Activated CD4-positive, alpha-beta memory T cell treated with anti-CD3 and anti-CD28 coated beads for 36 hours (primary cell): ENCODE measurements at places on chromosomes 1 and 21. TPM values are rescaled to one million over a fixed set of nuclear protein-coding genes. Genes with fewer than 3 reads are reported as not detected.

DNA sequence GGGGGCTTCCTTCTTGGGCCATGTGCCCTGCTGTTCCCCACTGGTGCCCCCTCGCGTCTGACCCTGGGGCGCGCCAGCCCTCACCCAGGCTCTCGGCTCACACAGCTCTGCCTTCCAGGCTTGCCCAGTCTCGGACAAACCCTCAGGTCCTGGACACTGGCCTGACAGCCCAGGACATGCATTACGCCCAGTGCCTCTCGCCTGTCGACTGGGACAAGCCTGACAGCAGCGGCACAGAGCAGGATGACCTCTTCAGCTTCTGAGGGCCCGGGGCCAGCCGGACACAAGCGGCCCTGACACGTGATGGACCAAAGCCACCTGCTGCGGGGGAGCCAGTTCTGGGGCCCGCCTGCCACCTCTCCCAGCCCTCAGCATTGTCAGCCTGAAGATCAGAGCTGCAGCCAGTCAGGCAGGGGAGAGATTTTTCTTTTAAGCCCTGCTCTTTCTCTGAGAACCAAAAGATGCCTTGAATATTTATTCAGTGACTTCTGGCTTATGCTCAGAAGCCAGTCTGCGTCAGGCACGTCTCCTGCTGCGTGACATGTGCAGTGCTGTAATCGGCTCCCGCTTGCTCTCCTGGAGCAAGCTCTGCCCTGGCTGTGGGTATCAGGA, 23.4 kb downstream of the LDLRAP1 start:
- peaks cover 70% of the 10 kb centered on the region for H3K4me1 ChIP-seq
- no peak overlapping the region for H3K27ac ChIP-seq
- peak; percentile 33 for DNase-seq
- peaks cover 10% of the 10 kb centered on the region for H3K36me3 ChIP-seq

The KPRP gene
- not detected for total RNA-seq

DNA sequence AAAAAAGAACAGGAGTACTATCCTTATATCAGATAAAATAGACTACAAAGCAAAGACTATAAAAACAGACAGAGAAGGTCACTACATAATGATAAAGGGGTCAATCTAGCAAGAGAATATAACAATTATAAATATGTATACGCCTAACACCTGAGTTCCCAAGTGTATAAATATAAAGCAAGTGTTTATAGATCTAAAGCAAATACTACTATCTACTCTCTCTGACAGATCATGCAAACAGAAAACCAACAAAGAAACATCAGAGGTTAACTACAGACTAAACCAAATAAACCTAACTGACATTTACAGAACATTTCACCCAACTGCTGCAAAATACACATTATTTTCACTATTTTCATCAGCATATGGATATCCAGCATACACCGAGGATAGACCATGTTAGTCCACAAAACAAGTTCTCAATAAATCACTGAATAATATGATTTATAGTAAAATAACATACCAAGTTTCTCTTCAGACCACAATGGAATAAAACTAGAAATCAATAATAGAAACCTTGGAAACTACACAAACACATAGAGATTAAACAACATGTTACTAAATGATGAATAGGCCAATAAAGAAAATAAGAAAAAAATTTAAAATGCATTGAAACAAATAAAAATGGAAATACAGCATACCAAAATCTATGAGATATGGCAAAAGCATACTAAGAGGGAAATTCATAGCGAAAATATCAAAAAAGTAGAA, 22.7 kb downstream of the UCHL5 start:
- H3K4me1 ChIP-seq: peaks cover 23% of the 10 kb centered on the region
- H3K36me3 ChIP-seq: peaks cover 20% of the 10 kb centered on the region
- no peak overlapping the region for H3K4me3 ChIP-seq
- DNase-seq: no peak
- H3K27ac ChIP-seq: no peak overlapping the region
- H3K27me3 ChIP-seq: no peaks in the 10 kb centered on the region

DNA sequence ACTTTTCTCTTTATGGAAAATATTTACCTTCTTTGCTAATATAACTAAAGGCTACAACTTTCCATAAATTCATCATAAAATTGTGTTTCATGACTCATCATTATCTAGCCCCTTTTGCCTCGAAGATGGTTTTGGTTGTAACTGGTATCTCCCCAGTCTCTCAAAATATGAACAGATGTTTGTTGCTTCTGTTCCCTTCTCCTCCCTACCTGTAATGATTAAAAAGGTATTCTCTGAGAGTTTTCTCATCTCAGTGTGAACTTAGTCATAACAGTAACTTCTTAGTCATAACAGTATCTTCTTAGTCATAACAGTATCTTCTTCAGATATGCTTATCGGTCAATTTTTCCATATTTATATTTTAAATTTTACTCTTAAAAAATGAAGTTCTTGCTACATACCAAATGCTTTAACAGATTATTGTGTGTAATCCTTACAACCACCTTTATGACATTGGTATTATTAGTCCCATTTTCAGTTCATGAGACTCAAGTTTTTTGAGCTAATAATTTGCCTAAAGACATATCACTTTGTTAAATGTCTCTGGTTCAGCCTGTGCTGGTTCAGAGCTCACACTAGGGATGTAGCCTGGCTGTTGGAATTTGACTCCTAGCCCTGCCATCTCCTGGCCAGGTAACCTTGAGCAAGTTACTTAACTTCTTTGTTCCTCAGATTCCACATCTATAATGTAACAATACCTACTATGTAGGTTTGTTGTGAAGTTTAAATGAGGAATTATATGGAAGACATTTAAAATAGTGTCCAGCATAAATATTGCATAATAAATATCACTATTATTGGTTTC, 32.6 kb downstream of the ATP1B1 start:
- H3K4me1 ChIP-seq: peaks cover 4% of the 10 kb centered on the region
- H3K36me3 ChIP-seq: no peaks in the 10 kb centered on the region
- no peak for DNase-seq
- H3K4me3 ChIP-seq: no peak overlapping the region
- peak overlapping the region; percentile 14 for H3K27ac ChIP-seq
- no peaks in the 10 kb centered on the region for H3K27me3 ChIP-seq

GRCh38 chr1:14897997-14898645, 255.4 kb upstream of the TMEM51 start:
- H3K4me1 ChIP-seq: no peaks in the 10 kb centered on the region
- no peak overlapping the region for H3K27ac ChIP-seq
- H3K36me3 ChIP-seq: no peaks in the 10 kb centered on the region
- DNase-seq: no peak
- peaks cover 7% of the 10 kb centered on the region for H3K27me3 ChIP-seq
- H3K4me3 ChIP-seq: no peak overlapping the region

The ARHGAP29 gene
- total RNA-seq: 0.38 TPM

The TBX19 gene
- total RNA-seq: 2.2 TPM

DNA sequence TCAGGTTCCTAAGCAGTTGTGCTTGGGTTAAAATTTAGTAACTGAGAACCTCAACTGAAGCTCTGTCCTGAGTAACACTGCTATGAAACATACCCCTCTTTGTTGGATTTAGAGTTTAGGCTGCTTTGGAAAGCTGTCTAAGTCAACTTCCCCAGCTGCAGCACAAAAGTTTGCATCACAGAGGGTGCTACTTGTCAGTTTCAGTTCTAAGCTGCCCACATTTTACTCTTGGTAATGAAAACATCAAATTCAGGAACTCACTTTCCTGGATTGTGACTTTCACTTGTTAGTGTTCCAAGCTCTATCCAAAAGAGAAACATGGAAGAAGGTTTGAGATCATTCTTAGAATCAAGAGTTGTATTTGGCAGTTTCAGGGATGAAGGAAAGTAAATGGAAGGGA, 191.7 kb upstream of the NFIA start:
- no peak for DNase-seq
- H3K27me3 ChIP-seq: peaks cover 25% of the 10 kb centered on the region
- no peak overlapping the region for H3K27ac ChIP-seq
- H3K36me3 ChIP-seq: no peaks in the 10 kb centered on the region
- peaks cover 2% of the 10 kb centered on the region for H3K4me1 ChIP-seq

- no peaks in the 10 kb centered on the region for H3K4me1 ChIP-seq
- peaks cover 3% of the 10 kb centered on the region for H3K36me3 ChIP-seq
- no peak overlapping the region for H3K4me3 ChIP-seq
- DNase-seq: no peak
- no peaks in the 10 kb centered on the region for H3K27me3 ChIP-seq
Observed at GRCh38 chr1:210624722-210625121, 296.0 kb downstream of the HHAT start.

The KLHDC8A gene
- total RNA-seq: not detected

The SMIM34 gene
- total RNA-seq: not detected
